ENCODE measurements at places on chromosomes 1 and 21.

- peak; percentile 75 for DNase-seq
These were observed 109.5 kb upstream of the UBE2U start for GRCh38 chr1:64093941-64094340.

DNA sequence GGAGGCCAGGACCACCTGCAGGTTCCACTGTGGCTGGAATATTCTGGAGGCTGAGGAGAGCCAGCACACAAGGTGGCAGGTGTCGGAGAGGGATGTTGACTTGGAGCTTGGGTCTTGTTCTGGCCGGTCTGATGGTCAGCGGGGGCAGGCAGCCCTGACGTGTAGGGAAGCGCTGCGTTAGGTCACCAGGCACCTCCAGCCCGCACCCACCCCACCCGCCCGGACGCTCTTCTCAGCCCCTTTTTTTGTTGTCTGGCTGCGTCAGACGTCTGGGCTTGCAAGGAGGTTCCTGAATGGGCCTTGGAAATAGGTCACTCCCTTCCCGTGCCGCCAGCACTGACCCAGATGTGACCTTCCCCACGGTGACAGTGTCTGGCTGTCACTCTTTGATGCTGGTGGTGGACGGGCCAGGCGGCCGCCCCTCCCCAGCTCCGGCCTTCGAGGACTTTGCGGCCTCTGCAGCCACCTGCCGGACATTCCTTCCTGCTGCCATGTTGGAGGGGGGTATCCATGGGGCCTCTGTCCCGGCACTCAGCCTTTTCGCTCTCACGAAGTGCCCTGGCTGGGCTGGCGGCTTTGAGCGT lies 30.1 kb downstream of the SPSB1 start:
- DNase-seq, result no peak

GRCh38 chr1:36352910-36353878 lies 29.7 kb upstream of the EVA1B start:
- DNase-seq, result no peak

- DNase-seq, result no peak
These were observed 452.6 kb upstream of the NR5A2 start for GRCh38 chr1:199574950-199575349.

DNA sequence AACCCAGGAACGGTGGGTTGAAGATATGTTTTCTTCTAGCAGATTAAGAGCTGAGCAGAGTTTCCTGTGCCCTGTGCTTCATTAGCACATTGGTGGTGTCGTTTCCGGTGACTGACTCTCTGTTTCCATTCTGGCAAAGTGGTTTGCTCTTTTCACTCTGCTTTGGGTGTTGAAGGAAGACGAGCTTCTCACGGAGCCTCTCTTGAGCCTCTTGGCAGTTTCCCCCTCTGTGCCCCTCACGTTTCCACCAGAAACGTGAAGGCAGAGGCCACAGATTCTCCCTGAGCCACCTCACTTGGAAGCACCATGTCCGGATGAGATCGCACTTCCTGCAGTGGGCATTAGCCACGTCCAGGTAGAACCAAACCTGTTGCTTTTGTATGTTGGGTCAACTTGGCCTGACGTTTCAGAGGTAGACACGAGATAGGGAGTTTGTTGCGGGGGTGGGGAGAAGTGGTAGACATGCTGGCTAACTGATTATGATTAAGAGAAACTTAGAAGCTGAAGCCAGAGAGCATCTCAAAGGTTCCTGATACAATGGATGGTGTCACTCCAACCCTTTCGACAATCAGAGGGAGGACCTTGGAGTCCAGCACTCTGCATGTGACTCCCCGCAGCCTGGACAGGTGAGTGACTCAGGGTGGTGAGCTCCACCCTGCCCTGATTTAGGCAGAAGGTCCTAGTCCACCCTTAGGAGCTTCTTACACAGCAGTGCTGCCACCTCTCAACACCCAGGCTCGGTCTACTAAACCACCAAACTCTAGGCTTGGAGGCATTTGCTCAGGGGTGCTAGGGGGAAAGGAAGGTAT lies at the start of gene LAX1:
Gene LAX1 (plus strand): TSS at position 155 of the 809 bp plus-strand sequence. CDS start 383 bp downstream, at position 538.
- no peak for DNase-seq
